ENCODE measurements at places on chromosomes 16 and 17.

DNA sequence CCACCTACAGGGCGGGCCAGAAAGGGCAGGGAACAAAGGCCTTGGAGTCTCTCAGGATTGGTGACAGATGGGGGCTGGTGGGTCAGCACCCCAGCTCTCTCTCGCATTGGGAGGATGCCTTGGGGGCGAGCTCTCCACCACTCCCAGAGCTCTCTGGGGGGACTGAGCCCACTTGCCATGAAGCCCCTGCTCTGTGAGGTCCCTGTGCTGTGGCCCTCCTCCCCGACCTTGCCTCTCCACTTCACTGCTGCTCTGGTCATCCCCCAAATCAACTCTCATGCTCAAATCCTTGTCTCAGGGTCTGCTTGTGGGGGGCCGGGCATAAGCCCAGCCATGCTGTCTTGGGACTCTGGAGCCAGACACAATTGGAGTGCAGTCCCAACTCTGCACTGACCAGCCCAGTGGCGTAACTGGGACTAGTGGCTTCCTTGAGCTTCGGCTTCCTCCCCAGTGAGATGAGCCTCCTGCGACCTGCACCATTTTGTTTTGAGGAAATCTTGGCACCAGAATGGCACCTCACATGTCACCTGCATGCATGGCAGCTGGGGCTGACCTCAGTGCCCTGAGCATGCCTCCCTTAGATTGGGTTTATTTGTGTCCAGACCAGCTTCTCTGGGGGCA, 184.5 kb downstream of the IRF8 start:
- peak; percentile 23 for DNase-seq

DNA sequence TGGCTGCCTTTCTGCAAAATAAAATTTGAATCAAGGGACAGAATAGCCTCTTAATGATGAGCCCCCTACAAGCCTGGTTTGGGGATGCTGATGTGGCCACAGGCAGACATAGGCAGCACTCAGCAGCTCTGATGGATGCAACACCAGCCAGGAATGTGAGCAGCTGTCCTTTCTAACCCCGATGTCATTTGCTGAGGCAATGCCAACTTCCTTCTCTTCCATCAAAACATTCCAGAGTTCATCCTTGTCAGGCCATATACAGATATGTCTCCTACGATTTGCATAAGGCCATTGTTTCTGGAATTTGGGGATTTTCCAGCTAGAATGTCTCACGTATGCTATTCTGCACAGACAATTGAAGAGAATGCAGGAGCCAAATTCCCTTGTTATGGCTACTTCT, 52.1 kb upstream of the MYOCD start:
- DNase-seq = no peak

DNA sequence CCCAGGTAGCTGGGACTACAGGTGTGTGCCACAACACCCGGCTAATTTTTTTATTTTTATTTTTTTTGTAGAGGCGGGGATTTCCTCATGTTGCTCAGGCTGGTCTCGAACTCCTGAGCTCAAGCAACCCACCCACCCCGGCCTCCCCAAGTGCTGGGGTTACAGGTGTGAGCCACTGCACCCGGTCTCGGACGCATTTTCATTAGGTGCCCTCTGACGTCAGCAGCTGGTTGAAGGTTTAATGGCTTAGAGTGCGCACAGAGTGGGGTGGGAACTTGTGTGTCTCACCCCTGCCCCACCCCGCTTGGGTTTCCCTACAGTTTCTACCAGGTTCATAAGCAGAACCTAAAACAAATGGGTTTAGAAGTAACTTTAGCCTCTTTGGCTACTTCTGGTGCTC, 109.0 kb downstream of the N4BP1 start:
- DNase-seq = no peak

DNA sequence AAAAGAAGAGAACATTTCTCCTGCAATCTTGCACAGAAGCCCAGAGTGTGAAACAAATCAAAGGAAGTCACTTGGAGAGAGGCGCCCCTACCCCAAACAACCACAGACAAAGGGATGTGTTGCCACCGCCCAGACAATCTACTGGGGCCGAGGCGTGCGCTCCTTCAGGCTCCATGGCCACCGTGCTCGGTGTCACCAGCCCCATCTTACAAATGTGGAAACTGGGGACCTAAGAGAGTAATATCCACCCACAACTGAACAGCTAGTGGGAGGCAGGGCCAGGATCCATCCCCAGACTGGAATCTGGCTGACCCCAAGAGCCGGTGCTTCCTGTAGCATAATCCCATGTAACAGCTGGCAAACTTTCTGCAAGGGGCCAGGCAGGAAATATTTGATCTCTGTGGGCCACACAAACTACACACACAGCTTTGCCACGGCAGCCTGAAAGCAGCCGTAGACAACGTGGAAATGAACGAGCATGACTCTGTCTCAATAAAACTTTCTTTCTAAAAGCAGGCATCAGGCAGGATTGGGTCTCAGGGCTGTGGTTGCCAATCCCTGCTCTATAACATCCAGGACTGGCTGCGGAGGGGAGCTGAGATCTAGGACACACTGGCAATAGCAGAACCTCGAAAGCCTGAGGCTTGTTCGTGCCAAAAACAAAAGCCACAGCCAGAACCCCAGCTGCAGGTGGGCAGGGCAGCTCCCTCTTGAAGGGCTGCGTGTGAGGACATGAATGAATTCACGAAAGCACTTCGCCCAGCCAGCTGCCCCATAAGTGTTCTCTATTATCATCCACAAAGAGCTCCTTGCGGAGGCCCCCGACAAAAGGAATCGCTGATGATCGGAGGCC, 26.6 kb upstream of the GINS2 start:
- DNase-seq = no peak

DNA sequence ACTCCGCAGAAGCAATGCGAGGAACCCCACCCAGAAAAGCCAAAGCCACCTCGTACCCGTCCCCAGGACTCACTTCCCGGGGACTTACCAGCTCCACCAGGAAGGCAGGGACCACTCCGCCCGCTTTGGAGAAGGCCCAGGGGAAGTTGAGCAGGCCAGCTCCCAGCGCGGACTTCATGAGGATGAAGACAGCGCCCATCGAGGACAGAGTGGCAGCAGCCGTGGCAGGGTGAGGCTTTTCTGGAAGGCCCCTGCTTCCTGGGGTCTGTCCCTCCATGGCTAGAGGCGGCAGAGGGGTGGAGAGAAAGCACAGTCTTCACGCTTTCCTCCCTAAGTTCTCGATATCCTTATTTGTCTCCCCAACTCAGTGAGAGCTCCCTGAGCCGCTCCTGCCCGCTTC, 714 bp downstream of the SLC38A8 start:
- no peak for DNase-seq

DNA sequence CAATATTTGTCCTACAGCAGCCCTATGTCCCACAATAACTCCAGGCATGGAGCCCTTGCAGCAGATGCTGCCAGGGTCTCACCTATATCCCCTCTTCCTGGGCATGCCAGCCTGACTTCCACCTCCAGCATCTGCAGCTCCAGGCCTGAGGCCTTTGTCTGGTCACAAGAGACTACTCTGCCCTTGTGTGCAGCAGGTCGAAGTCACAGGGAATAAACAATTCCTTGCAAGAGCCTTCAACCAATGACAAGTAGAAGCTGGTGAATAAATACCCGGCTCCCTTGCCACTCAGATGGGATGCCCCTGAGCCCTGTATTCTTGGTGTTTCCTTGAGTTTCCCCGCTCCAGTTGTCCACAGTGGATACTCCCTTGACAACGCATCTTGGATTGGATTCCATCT, 23.0 kb downstream of the CES1 start:
- DNase-seq = no peak

DNA sequence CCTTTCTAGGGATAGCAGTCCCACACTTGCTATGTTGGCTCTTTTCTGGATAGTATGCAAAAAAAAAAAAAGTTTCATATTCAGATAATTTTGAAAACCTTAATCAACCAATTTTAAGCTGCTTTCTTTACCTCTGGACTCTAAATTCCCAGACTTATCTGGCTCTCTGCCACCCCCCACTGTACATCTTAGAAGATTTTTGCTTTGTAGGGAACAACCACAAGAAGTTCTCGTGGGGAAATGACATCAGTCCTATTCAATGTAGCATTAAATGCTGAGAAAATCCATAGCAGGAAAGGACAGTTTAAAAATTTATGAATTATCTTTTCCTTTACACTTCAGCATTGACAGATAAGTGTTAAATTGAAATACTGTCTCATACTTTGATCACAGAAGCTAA, 562.7 kb upstream of the HSBP1 start:
- DNase-seq = no peak

- no peak for DNase-seq
Measured at GRCh38 chr17:82921426-82921825, 81.6 kb upstream of the ZNF750 start.

- DNase-seq = no peak
Measured at GRCh38 chr16:81505011-81505661, 60.5 kb downstream of the CMIP start.

DNA sequence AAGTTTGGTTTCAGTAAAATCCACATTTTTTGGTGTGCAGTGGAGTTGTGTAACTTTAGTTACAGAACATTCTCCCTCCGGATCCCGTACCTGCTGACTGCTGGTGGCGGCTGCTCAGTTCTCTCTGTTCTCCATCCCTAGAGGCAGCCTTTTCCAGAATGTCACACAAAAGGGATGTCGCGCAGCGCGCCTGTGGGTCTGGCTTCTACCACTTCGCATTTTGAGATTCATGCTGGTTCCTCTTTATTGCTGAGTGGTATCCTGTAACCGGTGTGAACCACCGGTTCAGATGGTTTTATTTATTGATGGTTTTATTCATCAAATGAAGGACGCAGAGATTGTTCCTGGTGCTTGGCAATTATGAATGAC, 981 bp upstream of the CEP131 start:
- DNase-seq = no peak

- no peak for DNase-seq
Measured at GRCh38 chr16:78142788-78143187, 43.3 kb downstream of the WWOX start.

DNA sequence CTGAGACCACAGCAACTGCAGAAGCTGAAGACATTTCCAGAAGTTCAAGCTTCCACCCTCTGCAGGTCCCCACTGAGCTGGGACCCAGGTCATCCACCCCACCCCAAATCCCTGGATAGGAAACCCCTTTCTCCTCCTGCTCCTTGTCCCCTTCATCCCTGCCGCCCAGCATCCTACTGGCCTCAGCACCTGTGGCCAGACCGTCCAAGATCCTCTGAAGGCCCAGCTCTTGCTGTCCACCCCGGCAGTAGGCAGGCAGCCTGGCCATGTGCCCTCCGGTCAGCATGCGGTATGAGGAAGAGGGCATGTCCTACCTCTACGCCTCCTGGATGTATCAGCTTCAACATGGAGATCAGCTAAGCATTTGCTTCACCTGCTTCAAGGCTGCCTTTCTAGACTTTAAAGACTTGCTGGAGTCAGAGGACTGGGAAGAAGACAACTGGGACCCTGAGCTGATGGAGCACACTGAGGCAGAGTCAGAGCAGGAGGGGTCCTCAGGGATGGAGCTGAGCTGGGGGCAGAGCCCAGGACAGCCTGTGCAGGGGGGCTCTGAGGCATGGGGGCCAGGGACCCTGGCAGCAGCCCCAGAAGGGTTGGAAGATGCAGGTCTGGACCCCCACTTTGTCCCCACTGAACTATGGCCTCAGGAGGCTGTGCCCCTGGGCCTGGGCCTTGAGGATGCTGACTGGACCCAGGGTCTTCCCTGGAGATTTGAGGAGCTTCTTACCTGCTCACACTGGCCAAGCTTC, 3.0 kb downstream of the TEX19 start:
- DNase-seq = peak; percentile 40

GRCh38 chr16:51766739-51767138, 615.7 kb upstream of the SALL1 start:
- DNase-seq = no peak

- peak; percentile 92 for DNase-seq
Measured at GRCh38 chr17:45021607-45022287, 29.7 kb downstream of the DCAKD start.

DNA sequence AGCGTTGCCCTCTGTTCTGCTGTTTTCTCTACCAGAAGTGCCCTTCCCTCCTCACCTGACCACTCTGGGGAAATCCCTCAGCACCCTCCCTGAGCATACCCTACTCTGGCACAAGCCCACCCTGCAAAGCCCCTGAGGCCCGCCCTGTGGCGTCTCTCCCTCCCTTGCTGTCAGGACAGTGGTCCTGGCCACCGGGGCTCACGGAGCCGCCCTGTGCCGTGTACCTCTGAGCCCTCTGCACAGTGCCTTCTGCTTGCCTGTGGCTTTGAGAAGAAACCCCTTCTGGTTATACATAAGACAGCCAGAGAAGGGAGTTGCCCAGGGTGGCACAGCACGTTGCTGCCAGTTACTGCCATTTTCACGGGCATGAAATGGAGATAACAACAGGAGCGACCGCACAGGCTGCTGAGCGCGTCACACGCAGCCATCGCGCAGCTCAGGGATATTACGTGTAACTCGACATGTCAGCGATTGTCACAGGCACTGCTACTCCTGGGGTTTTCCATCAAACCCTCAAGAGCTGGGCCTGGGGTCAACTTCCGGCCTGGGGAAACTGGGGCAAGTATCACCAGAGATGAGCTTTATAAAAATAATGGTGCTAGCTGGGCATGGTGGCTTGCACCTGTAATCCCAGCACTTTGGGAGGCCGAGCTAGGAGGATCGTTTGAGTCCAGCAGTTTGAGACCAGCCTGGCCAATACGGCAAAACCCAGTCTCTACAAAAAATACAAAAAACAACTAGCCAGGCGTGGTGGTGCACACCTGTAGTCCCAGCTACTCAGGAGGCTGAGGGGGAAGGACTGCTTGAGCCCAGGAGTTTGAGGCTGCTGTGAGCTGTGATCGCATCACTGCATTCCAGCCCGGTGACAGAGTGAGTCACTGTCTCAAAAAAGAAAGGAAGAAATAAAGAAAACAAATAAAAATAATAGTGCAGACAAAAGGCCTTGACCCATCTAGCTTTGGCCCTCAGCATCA, 14.8 kb downstream of the SCGB1C2 start:
- DNase-seq = no peak

- peak; percentile 40 for DNase-seq
Measured at GRCh38 chr17:63641692-63642448, 19.7 kb downstream of the MAP3K3 start.

GRCh38 chr17:39538866-39539265, 68.9 kb downstream of the NEUROD2 start:
- DNase-seq = no peak

GRCh38 chr16:25106567-25107465, 4.7 kb upstream of the LCMT1 start:
- DNase-seq = peak; percentile 99

DNA sequence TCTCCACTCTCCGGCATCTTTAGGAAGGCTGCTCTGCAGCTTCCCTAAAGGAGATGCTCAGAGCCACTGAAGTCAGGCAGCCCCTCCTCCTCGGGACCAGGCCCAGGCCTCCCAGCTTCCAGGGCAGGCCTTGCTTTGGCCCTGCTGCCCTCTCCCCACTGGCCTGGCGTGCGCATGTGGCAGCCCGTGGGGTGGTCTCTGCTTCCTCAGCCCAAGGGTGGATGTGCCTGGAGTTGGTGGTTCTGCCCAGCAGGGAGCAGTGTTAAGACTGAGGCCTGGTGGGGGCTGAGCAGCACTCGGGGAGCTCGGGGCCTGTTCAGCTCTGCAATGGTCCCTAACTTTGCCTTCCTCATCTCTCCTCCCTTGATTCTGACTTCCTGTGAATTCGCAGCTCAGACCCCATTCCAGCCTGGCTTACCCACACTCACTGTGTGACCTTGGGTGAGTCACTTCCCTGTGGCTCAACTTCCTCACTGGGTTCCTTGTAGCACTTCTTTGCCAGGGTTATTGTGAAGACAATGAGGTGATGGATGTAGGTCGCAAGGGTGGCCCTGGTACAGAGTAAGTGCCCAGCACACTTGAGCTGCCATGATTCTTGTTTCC, 63.2 kb downstream of the NKD1 start:
- DNase-seq = no peak

GRCh38 chr17:45946841-45947256, 52.2 kb upstream of the STH start:
- no peak for DNase-seq

- DNase-seq = no peak
Measured at GRCh38 chr17:69500911-69501429, 86.5 kb downstream of the MAP2K6 start.

Data from endodermal cell (in vitro differentiated cells).